Activated naive CD8-positive, alpha-beta T cell treated with anti-CD3 and anti-CD28 coated beads, Interleukin-2, amount 10 ng/mL, durations not matched to agents 7 days and 5 days (primary cell): ENCODE measurements at places on chromosomes 2 and 18. TPM values are rescaled to one million over a fixed set of nuclear protein-coding genes. Genes with fewer than 3 reads are reported as not detected.
A peak's percentile ranks its signal among the peaks of the same experiment; 100 is the strongest.

Gene PLEK
- 28.8 TPM for total RNA-seq

Gene GCG
- total RNA-seq = not detected

Gene HOXD10
- total RNA-seq = not detected

Gene TSGA10
- total RNA-seq = 8.0 TPM

Gene COPS8
- total RNA-seq = 39.9 TPM

Gene VRK2
- 21.5 TPM for total RNA-seq

Gene ANKRD62
- total RNA-seq = not detected

Gene SPDYA
- total RNA-seq = 1.9 TPM

Gene SRD5A2
- not detected for total RNA-seq

Gene MAP2
- total RNA-seq = not detected

Gene WDR35
- 4.1 TPM for total RNA-seq

Gene TMEM169
- 2.0 TPM for total RNA-seq

DNA sequence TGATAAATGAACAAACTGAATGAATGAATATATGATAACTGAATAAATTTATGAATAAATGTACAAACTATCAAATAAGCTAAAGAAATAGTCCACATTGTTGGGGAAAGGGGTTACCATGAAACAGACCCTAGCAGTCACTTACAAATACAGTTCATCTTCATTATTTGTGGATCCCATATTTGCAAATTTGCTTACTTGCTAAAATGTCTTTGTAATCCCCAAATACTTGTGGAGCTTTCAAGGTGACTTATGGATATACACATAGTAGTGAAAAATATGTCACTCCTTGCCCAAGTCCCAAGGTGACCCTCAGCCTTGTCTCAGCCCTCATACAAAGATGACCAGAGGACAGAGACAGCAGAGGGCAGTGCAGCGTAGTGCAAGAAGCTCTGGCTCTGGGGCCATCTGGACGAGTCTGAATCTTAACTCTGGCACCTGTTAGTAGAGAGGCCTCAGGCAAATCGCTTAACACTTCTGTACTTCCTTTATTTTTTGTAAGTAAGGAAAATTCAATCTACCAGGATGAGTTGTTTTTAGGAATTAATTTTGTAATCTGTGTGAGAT is 3.1 kb downstream of the PAIP2B start:
- DNase-seq = no peak
- no peaks in the 10 kb centered on the region for H3K36me3 ChIP-seq
- H3K27me3 ChIP-seq = peaks cover 2% of the 10 kb centered on the region
- no peak overlapping the region for H3K4me3 ChIP-seq
- no peak overlapping the region for H3K27ac ChIP-seq
- H3K4me1 ChIP-seq = peaks cover 16% of the 10 kb centered on the region

GRCh38 chr2:16281451-16282335 is 341.3 kb downstream of the MYCN start:
- H3K27me3 ChIP-seq = no peaks in the 10 kb centered on the region
- no peak overlapping the region for H3K27ac ChIP-seq
- H3K36me3 ChIP-seq = no peaks in the 10 kb centered on the region
- peaks cover 1% of the 10 kb centered on the region for H3K4me1 ChIP-seq
- no peak overlapping the region for H3K4me3 ChIP-seq

DNA sequence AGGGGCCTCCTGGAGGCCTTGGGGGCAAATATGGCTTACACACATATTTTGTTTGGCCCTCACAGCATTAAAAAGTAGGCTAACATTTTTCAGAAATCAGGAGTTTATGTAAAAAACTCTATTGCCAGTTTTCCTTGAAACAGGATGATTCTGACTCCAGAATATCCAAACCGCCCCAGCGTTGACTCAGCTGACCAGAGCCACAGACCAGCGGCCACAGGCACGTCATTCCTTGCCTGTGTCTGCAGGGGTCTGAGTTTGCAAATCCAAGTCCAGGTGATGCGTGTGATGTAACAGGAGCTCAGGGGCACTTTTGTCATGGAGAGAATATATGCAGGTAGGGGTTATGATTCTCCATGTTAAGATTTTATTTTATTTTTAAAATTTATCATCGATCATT is 79.4 kb upstream of the ALKAL2 start:
- DNase-seq = no peak
- H3K4me3 ChIP-seq = no peak overlapping the region
- no peaks in the 10 kb centered on the region for H3K36me3 ChIP-seq
- H3K27ac ChIP-seq = no peak overlapping the region

DNA sequence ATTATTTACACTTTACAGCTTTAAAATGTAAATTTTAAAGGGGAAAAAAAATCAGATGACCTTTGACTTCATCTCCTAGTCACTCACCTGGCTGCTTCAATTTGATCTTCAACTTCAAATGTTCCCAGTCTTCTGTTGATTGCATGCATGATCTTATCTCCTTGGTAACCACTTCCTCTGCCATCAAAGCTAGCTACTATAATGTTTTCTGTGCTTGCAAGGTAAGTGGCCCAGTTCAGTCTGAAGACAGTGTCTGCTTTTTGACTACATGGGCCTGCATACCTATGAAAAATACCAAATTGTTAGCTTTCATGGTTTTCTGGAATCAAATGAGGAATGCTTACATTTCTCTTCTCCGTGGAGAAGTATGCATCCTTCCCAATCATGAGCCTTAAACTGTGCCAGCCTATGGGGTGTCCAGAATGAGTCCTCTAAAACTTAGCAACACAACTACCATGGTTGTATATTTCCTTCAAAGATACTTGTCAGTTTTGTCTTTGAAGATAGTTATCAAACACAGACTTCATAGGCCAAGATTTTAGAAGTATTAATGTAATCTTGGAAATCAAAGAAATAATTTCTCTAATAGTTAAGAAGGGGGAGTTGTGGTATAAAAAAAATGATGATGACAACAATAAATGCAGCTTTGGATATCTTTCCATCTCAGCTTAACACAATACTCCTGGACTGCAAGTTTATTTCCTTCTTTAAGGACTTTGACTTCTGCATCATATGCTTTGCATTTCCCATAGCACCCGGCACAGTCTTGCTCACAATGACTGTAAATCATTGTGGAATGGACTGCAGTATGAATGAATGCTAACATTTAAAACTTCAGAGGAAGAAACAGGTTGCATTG is 62.1 kb downstream of the DPP4 start:
- no peaks in the 10 kb centered on the region for H3K27me3 ChIP-seq
- peak overlapping the region; percentile 88 for H3K27ac ChIP-seq
- peak overlapping the region; percentile 55 for H3K4me3 ChIP-seq

GRCh38 chr2:118813111-118813510 is 34.3 kb downstream of the EN1 start:
- H3K27me3 ChIP-seq = peaks cover 28% of the 10 kb centered on the region
- no peaks in the 10 kb centered on the region for H3K4me1 ChIP-seq
- H3K27ac ChIP-seq = no peak overlapping the region
- no peak overlapping the region for H3K4me3 ChIP-seq
- H3K36me3 ChIP-seq = no peaks in the 10 kb centered on the region

GRCh38 chr2:84946204-84947009 is 24.6 kb upstream of the KCMF1 start:
- H3K4me1 ChIP-seq = peaks cover 26% of the 10 kb centered on the region
- peak overlapping the region; percentile 97 for H3K27ac ChIP-seq
- no peaks in the 10 kb centered on the region for H3K27me3 ChIP-seq
- DNase-seq = peak; percentile 66

DNA sequence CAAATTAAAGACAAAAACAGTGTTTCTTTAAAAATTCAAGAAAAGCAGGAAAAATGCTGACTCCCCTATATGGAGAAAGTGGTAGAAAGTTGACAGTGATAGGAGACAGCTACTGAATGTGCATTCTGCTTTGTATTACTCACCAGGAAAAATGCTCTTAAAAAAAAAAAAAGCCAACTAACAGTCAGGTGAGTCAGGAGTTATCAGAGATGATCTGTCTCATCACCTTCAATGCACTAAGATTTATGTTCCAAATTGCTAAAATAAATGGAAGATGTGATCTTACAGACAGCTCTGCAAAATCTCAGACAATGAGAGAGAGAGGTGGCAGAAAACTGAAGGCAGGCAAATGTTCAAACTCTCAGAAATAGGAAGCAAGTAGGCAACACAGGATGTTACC is 47.6 kb upstream of the ZNF521 start:
- DNase-seq = no peak
- H3K4me3 ChIP-seq = no peak overlapping the region
- no peaks in the 10 kb centered on the region for H3K27me3 ChIP-seq
- H3K27ac ChIP-seq = no peak overlapping the region
- no peaks in the 10 kb centered on the region for H3K4me1 ChIP-seq
- H3K36me3 ChIP-seq = no peaks in the 10 kb centered on the region

GRCh38 chr2:1814616-1815015 is 70.3 kb upstream of the PXDN start:
- no peak overlapping the region for H3K4me3 ChIP-seq
- no peaks in the 10 kb centered on the region for H3K36me3 ChIP-seq
- peaks cover 2% of the 10 kb centered on the region for H3K4me1 ChIP-seq
- H3K27ac ChIP-seq = no peak overlapping the region
- H3K27me3 ChIP-seq = peaks cover 4% of the 10 kb centered on the region
- DNase-seq = no peak

- no peaks in the 10 kb centered on the region for H3K4me1 ChIP-seq
- H3K27me3 ChIP-seq = peaks cover 4% of the 10 kb centered on the region
- no peaks in the 10 kb centered on the region for H3K36me3 ChIP-seq
- H3K27ac ChIP-seq = no peak overlapping the region
- DNase-seq = no peak
Measured at GRCh38 chr2:155372969-155373368, 674.5 kb downstream of the KCNJ3 start.

DNA sequence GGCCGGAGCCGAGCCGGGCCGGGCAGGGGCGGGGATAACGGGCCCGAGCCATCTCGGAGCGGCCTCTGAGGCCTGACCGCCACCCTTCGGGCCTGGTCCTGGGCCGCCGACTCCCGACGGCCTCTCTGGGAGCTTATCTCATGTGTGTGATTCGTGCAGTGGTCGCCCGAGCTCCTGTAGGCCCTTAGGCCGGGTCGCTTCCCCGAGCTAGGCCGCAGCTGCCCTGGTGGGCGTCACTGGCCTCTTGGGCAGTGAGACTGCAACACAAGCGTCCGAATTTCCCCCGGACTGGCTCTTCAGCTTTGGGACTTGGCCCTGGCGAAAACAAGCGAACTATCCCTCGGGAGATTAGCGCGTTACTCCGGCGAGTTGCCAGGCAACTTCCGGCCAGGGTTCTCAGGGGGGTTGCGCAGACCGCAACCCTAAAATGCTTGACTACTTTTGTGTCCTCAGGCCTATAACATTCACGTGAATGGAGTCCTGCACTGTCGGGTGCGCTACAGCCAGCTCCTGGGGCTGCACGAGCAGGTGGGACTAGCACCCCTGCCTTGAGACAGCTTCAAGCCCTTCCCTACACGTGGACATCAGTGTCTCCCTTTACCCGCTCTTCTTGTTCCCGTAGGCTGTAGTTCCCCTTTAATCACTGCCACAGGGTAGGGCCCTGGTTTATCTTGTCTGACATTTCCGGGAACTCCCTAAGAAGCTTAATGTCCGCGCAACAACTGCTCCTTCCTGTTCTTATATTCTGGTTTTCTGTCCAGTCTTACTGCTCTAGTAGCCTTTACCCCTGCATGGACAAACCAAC is 602 bp downstream of the SNX17 start:
- H3K27me3 ChIP-seq = no peaks in the 10 kb centered on the region
- peaks cover 35% of the 10 kb centered on the region for H3K4me1 ChIP-seq
- no peak for DNase-seq
- peaks cover 35% of the 10 kb centered on the region for H3K36me3 ChIP-seq
- peak overlapping the region; percentile 98 for H3K27ac ChIP-seq

DNA sequence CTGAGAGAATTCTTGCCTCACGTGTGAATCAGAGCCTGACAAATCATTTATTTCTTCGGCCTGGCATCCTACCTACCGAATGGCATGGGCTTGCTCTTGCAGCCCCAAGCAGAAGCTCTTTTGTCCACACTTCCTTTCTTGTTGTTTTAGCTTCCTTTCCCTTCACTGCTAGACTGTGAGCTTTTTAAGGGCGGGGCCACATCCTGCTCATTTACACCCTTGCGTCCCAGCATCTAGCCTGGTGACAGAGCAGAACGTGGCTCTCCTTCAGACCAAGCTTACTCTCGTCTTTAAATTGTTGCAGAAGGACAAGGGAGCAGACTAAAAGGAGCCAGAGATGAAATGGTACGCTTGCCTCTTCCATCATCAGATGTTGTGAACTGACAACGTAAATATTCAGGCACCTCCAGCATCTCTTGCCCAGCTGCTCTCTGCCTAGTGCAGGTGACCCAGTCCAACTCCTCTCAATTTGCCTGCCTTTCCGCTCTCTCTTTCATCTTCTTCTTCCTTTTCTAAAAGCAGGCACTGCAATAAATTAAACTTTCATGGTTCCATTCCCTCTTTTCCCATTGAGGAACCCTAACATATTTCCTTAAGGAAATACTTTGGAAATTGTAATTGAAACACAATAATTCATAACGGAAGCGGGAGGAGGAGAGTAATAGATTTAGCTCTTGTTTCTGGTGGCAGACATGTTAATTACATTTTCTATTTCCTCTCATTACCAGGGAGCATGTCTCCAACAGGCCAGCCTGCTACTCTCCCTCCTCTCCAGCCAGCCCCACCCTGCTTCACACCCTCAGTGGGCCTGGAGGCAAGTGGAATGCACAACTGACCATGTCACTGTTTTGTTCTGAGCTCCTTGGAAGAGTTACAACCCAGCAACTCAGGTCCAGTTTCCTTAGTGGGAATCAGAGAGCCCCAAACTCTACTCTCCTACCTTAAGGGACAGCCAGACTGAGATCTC is 228.1 kb upstream of the TRIB2 start:
- DNase-seq = peak; percentile 47
- peaks cover 2% of the 10 kb centered on the region for H3K36me3 ChIP-seq
- peak overlapping the region; percentile 71 for H3K4me3 ChIP-seq
- H3K4me1 ChIP-seq = peaks cover 40% of the 10 kb centered on the region
- H3K27me3 ChIP-seq = no peaks in the 10 kb centered on the region

DNA sequence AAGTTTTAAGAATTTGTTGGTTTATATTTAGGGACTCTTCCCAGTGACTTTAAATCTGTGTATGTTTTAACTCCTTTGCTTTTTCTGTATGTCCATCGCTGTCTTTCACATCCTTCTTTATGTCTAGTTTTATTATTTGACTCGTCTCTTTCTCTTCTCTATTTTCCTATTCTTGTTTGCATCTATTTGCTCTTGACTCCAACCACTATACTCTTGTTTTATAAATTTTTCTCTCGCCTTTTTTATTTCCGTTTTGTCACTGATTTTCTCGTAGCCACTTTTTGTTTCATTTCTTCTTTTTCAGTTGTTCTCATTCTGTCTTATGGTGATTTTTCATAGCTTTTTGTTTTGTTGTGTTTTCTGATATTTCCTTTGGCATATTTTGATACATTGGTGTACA is 170.5 kb upstream of the NETO1 start:
- DNase-seq = no peak

- H3K4me1 ChIP-seq = no peaks in the 10 kb centered on the region
- H3K27ac ChIP-seq = no peak overlapping the region
Measured at GRCh38 chr2:128450211-128451024, 131.8 kb upstream of the HS6ST1 start.

- peaks cover 7% of the 10 kb centered on the region for H3K36me3 ChIP-seq
- H3K27ac ChIP-seq = no peak overlapping the region
- peaks cover 9% of the 10 kb centered on the region for H3K4me1 ChIP-seq
Measured at GRCh38 chr2:241157841-241158545, 7.7 kb downstream of the PPP1R7 start.

GRCh38 chr2:145654746-145655145 is 1134.8 kb upstream of the ZEB2 start:
- no peak for DNase-seq
- H3K4me3 ChIP-seq = no peak overlapping the region
- no peaks in the 10 kb centered on the region for H3K27me3 ChIP-seq
- H3K36me3 ChIP-seq = no peaks in the 10 kb centered on the region
- H3K4me1 ChIP-seq = no peaks in the 10 kb centered on the region
- no peak overlapping the region for H3K27ac ChIP-seq
